ENCODE measurements at places on chromosomes 1 and 21.

GRCh38 chr1:59390307-59390706 lies 93.4 kb downstream of the FGGY start:
- DNase-seq: no peak

GRCh38 chr1:113654883-113655282 lies 104.4 kb downstream of the PHTF1 start:
- no peak for DNase-seq

GRCh38 chr1:179230721-179231120 lies 1.2 kb upstream of the ABL2 start:
- no peak for DNase-seq

DNA sequence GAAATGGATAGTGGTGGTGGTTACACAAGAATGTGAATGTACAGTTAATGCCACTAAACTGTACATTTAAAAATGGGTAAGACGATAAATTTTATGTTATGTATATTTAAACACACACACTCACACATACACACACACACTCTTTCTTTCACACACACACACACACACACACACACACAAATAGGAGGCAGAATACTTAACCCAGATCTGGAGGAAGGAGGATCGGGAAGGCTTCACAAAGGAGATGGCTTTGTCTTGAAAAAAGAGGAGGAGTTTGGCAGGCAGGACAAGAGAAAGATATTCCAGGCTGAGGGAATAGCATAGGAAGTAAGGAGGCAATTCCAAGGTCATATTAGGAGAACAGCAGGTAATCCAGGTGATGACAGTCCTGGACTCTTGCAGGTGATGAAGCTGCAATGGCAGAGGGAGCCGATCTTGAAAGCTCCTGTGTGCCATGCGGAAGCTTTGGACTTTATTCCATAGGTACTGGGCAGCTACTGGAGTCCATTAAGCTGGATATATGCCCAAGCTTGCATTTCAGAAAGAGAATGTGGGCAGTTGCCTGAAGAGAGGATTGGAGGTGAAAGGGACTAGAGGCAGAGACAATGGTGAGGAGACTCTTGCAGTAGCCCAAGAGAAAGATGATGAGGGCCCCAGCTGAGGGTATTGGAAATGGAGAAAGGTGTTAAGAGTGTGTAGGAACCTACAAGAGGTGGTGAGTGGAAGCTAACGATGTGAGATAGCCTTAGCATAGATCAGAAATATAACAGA lies 15.4 kb upstream of the LYST start:
- DNase-seq: no peak

GRCh38 chr21:44477712-44478111 lies 22.4 kb downstream of the LRRC3 start:
- no peak for DNase-seq

- DNase-seq: no peak
Measured at GRCh38 chr1:30907481-30908315, 860 bp downstream of the SDC3 start.

DNA sequence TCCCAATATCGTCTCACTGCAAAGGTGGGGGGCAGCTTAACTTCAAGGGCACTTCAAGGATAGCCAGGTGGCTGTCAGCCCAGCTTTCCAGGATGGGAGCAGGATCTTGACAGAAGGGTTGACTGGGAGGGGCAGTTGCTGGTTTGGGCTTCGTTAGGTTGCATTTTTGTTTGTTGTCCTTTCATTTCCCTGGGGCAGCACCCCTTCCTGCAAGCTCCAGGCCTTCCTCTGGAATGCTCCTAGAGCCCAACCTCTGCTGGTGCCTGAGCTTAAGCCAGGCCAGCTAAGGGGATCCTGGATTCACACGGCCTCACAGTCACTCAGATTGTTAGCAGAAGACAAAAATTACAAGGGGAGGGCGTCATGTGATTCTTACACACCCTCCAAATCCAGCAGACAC lies 4.1 kb upstream of the OLIG2 start:
- no peak for DNase-seq

DNA sequence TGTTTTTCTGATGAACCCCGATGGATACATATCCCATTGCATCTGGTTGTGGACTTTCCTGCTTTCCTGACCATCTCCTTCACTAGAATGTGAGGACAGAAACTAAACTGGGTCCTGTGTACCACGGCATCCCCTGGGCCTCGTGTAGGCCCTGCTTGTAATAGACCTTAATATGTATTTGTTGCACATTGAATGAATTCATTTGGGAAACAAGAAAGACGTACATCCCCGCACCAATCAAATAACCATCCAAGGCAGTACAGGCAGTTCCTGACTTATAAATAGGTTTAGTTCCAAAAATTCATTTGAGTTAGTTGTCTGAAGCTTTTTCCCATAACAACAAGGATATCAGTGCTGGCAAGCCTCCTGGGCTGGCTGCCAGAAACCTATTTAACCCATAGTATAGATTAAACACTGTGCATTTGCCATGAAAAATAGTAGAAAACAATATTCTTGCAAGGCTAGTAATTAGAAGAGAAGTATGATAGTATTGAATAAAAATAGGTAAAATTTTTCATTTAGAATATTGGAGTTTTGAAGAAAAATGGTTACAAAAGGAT lies 81.8 kb upstream of the CD34 start:
- DNase-seq: no peak

DNA sequence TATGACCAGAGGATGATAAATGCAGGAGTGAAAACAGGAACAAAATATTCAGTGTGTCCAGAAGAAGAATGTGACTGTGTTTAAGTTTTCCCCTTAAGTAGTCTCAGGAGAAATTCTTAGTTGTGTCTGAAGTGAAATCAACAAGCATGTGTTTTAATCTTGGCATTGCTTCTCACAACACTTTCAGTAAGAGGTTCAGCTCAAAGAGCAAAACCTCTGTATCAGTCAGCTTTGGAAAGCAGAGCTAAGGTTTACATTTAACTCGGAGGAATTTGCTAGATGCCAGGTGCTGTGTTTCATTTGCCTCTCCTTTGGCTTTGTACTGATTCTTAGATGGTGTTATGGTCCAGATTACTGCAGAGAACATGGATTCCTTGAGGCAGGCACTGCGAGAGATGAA lies 28.6 kb downstream of the CC2D1B start:
- DNase-seq: no peak

GRCh38 chr1:211830055-211830327 lies 572 bp downstream of the LPGAT1 start:
- DNase-seq: no peak

DNA sequence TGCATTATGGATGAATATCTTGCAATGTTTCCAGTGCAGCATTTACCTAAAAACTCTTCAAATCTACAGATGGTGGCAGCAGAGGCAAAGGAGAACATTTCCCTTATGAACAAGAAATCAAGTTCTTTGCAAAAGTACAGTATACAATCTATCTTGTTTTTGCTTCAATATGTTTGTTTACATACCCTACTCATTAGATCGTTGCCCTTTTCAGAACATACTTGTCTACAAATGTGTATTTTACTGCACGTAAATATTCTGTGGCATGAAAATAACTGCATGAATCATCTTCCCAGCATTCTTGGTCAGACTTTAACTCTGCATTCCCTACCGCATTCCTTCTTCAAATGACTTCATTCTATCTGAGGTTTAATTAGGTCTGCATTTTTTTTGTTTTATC lies 212.7 kb downstream of the ZP4 start:
- DNase-seq: no peak
